Nucleus accumbens (tissue), 56 donors: ENCODE measurements at places on chromosomes 2 and 18.

GRCh38 chr2:129904532-129905446 is 74.7 kb upstream of the RAB6C start:
- DNase-seq = no peak

DNA sequence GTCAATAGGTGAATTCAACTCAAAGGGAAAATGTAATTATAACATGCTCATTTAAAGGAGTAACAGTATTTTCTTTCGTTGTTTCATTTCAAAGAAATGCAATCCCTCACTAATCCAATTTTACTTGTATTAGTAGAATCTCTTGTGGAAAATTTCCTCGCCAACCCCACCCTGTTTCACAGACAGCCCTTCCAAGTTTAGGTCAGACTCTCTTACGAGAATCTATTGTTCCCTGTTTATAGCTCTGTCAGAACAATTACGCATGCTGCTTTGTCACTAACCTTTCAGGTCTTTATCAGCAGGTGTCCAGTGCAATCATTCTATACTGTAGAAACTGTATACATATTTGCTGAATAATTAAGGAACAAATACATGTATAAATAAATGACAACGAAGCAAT is 657.8 kb upstream of the LINC00305 start:
- DNase-seq = no peak

DNA sequence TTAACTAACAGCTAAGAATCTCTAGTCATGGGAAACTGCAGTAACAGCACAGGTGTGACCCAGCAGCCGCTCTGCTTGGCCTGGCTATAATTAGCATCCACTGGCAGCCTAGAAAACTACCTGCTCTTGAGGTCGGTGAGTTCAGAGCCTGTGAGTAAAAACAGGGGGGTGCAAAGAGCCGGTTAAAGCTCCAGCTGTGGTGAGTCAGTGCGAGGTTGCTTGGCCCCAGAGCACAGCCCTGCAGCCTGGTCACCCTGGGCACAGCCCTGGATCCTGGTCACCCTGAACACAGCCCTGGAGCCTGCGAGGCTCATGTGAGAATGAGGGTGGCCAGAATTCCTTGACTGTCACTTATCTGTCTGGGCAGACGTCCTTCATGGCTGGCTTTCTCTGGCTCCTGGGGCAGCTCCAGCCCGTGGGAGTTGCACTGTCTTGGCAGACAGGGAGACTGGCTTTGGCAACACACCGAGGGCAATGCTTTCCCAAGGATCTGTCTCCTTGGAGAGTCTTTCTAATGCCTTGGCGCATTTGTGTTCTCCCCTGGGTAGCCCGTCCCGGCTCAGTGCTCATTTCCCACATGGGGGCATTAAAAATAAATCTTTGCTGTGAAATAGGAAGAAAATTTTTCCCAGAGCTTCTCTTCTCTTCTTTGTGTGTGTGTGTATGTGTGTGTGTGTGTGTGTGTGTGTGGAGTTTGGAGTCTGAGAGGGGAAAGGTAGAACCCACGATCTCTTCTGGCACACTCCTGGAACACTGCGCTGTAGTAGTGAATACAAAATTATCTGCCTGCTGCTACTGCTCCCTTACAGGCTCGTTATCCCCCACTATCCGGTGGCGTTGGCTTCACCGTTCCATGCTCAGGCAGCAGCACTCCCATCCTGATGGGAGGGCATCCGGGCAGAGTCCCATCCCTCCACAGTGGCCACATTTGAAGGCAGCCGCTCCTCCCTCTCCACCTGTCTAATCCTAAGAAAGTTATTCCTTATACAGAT is 250.2 kb upstream of the MEX3C start:
- peak; percentile 8 for DNase-seq

DNA sequence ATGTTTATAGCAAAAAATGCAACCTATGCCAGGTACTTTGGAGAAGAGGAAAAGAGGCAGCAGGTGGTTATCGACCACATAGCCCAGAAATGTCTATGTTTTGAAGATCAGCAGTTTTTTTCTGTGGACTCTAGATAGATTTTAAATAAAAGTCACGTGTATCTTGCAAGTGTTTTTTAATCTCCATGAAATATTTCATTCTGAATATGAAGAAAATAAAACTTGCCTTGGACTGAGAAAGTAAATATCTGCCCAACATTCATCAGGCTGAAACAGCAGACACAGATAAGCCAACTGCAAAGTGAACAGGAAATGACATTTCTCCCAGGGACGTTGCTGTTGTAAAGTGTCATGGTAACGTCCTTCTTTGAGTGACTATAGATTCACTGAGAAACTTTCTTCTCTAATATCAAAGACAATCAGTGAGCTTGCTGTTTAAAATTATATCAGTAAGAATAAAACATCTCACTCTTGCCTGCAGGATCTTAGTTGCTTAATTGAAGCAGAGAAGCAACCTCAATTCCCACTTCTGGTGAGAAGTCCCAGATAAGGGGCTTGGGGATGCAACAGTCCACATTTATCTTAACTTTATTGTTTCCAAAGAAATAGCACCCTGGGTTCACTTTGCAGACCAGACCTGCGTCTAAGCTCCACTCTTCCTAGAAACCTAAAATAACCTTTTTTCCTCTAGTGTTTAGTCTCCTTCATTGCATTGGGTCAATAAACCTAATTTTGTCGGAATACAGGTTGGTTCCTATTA is 6.3 kb downstream of the MYOM1 start:
- DNase-seq = no peak

DNA sequence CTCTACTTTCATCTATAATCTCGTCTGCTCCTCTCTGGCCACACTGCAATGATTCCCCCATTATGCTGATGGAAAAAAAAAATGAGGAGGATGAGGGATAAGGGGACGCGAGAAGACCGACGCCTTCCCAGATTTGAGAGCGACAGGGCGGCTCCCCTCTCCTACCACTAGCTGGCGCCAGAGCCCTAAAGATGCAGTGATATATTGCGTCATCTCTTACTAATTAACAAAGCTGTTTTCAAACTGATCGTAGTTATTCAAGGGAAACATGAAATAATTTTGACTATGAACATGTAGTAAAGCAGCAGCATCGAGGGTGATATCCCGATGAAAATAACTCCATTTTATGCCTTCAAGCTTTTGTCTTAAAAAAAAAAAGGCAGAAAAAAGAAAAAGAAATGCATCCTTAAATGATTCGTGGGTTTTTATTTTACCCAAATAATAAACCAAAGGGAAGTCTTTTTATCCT is 48.0 kb upstream of the HNRNPA3 start:
- peak; percentile 81 for DNase-seq

- DNase-seq = no peak
These were observed 75.8 kb upstream of the TCF7L1 start for GRCh38 chr2:85057226-85057962.

GRCh38 chr2:47190188-47190881 is 35.2 kb upstream of the STPG4 start:
- no peak for DNase-seq

- DNase-seq = no peak
These were observed 107.8 kb upstream of the ST3GAL5 start for GRCh38 chr2:85996591-85996990.

DNA sequence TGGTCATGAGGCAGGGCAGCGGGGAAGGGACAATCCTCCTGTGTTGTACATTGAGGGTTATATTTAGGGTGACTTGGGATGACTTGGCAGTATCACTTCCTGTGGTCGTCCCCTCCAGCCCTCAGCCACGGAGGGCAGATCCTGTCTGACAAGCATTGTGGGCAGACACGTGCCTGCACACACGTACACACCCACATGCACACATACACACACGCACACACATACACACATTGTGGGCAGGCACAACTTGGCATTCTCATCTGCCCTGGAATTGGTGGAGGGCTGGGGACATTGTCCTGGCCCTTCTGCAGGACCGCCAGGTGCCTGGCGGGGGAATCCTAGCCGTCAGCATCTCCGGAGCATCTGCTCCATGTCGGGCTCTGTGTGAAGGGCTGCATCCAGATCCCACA is 47.6 kb downstream of the ODC1 start:
- no peak for DNase-seq

GRCh38 chr2:10941383-10941782 is 29.6 kb downstream of the KCNF1 start:
- no peak for DNase-seq

GRCh38 chr2:174492963-174493431 is 6.2 kb upstream of the GPR155 start:
- no peak for DNase-seq

GRCh38 chr2:39118786-39119499 is 1.9 kb downstream of the SOS1 start:
- no peak for DNase-seq

- DNase-seq = no peak
These were observed 273.6 kb downstream of the ETAA1 start for GRCh38 chr2:67670747-67671183.

- no peak for DNase-seq
These were observed 1.4 kb downstream of the CYS1 start for GRCh38 chr2:10078704-10079265.

GRCh38 chr2:197209742-197210408 is 100.7 kb downstream of the ANKRD44 start:
- no peak for DNase-seq

GRCh38 chr2:18961991-18962421 is 372.6 kb upstream of the NT5C1B start:
- no peak for DNase-seq

GRCh38 chr2:201942531-201942930 is 91.1 kb upstream of the FZD7 start:
- no peak for DNase-seq

- DNase-seq = no peak
These were observed 179.7 kb upstream of the ACVR2A start for GRCh38 chr2:147665105-147665504.

- no peak for DNase-seq
These were observed 40.9 kb downstream of the STAT4 start for GRCh38 chr2:191109888-191110287.

DNA sequence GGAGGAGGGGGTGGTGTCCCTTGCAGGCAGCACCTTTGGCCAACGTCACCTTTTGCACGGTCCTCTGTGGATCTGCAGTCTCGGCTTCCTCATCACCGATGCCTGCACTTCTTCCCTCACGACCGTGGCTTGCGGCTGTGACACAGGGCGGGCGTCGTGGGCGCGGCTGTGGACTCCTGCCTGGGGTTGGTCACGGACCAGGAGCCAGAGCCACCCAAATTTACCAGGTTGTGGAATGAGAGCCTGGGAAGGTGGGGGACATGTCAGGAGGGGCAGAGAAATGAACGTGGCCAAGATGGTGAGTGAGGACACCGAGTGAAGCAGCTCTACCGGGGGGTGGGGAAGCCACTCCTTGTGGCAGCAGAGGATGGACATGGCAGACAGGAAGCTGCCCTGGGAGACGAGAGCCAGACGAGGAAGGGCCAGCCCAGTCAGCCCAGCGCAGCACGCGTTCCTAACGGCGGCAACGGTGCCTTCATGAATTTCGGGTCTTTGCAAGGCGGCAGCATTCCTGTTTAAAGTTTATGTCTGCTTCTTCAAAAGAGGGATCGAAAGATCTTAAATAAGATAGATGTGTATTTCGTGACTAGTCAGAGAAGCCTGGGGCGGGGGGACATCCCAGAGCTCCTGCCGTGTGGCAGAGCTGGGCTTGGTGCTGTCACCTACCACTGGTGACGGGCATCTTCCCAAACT is 84.2 kb downstream of the LRRFIP1 start:
- no peak for DNase-seq

DNA sequence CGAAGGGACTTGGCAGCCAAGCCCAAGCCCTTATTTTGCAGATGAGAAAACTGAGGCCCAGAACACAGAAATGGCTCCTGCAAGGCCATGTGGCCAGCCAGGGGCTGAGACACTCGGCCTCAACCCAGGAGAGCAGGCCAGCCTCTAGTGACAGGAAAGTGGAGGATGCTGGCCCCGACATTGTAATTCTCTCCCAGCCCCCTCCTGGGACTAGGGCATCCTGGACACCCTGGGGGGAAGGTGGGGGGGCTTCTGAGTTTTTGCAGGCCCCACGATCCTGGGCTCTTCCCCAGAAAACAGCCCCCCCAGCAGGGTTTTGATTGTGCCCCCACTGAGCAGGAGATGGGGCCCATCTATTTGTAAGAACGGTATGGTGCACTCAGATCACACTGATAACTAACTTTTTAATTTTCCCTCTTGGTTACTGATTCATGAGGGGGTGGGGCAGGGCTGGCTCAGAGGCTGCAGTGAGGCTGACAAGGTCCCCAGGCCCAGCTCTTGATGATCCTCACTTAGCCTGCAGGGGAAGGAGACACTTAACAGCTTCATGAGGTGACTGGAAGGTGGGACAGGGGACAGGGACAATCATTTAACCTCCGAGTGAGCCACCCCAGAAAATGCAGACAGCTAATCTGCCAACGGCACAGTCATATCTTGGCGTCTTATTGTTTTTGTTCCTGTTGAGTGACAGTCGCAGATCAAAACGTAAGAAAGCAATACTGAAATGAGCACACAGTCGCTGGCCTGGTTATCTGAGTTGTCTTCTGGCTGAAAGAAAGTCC is 18.9 kb downstream of the SMAD7 start:
- no peak for DNase-seq

DNA sequence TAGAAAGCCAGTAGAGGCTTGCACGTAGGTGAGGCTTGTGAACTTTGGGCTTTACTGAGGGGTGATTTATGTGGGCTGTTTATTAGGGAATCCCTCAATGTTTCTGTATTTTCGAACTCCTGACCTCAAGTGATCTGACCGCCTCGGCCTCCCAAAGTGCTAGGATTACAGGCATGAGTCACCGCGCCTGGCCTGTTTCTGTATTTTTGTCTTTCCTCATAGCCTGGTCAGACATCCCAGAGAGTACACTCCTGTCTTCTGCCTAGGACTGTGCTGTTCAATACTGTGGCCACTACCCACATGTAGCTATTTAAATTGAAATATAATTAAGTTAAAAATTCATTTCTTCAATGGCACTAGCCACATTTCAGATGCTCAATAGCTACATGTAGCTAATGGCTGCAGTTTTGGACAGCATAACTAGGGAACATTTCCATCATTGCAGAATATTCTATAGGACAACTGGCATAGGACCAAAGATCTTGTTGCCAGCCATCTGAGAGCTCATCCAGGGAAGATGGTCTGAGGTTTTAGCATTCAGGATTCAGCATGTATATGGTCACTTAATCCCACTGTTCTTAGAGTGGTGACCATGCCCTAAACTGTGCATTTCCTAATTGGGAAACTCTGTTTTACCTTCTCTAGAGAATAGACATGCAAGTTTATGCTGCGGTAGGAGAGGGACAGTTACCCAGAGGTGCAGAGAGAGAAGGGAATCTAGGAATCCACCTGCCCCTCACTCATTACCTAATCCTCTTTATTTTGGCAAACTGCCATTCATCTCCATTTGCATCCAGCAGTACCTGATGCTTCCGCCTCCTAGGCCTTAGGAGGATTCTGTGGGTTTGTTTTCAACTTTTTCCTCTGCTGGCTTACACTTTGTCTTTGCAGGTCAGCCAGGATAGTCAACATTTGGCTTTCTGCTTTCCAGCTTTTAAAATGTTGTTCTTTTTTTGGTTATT is 64.4 kb downstream of the LCLAT1 start:
- no peak for DNase-seq

DNA sequence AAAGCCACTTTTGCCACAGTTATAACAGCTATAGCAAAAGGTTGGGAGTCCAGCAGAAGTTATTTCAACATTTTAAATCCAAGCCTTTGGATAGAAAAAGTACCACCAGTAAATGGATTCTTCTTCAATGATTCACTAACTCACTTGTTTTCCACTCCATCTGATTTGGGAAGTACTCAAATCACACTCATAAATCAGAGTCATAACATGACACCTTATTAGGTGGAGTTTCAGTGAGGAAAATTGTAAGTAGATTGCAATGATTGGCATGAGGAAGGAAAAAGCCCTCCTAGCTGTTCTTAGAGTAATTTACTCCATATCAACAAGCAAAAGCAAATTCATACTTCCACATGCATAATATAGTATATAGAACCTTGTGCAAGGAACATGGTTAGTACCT is 132.9 kb downstream of the NR4A2 start:
- no peak for DNase-seq
